ENCODE measurements at places on chromosomes 16 and 17.

DNA sequence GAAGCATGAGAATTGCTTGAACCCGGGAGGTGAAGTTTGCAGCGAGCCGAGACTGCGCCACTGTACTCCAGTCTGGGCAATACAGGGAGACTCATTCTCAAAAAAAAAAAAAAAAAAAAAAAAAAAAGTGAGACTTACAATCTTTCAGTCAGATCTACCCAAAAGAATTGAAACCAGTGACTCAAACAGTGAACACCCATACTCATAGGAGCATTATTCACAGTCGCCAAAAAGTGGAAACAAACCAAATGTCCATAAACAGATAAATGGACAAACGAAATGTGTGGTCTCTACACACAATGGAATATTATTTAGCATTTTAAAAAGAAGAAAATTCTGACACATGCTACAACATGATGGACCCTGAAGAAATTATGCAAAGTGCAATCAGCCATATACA is 9.1 kb upstream of the SCNN1B start:
- DNase-seq = no peak

- no peak for DNase-seq
These were observed 7.9 kb upstream of the MRC2 start for GRCh38 chr17:62619417-62620155.

DNA sequence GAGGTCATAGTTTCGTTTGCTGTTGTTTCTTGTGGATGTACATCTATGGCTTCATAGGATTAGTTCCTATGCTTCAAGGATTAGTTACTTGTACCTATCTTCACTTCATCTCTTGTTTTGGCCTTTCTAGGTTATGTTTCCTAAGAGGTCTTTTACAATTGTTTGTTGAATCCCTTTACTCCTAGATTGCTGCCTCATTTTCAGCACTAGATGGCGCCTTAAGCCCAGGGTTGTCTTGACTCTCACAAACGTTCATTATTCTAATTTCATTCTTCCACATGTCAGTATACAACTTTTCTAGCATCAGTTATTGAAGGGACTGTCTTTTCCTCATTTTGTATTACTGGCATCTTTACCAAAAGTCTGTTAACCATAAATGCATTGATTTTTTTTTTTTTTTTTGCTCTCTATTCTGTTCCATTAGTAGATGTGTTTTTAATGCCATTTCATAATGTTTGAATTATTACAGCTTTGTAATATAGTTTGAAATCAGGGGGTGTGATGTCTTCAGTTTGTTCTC is 45.0 kb upstream of the NACA2 start:
- DNase-seq = no peak

DNA sequence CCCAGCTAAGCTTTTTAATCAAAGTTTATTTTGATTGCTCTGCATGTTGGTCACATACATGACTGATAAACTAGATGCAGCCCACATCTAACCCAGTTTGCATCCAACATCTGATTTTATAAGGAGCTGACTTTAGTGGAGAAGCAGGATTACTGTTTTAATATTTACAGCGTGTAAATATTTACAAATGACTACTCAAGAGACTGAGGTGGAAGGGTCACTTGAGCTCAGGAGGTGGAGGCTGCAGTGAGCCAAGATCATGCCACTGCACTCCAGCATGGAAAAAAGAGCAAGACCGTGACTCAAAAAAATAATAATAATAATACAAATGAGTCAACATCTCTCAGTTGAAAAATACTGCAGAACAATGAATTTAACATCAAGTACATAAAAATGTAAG is 50.8 kb downstream of the PARN start:
- no peak for DNase-seq

DNA sequence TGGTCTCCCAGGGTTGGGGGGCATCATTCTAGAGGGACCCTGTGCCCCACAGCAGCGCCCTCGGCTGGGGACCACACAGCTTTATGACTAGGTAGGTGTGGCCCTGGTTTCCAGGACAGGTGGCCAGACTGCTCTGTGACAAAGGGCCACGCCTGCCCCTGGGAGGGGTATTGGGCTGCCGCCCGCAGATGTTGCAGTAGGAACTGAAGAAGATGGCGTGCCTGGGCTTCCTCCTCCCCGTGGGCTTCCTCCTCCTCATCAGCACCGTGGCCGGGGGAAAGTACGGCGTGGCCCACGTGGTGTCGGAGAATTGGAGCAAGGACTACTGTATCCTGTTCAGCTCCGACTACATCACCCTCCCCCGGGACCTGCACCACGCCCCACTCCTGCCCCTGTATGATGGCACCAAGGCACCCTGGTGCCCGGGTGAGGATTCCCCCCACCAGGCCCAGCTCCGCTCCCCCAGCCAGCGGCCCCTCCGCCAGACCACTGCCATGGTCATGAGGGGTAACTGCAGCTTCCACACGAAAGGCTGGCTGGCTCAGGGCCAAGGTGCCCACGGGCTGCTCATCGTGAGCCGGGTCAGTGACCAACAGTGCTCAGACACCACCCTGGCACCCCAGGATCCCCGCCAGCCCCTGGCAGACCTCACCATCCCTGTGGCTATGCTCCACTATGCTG is at the start of gene SPPL2C:
SPPL2C (plus strand) TSS at position 187 of the 681 bp plus-strand sequence; CDS start at position 213, 26 bp downstream.
- DNase-seq = no peak

- no peak for DNase-seq
These were observed 58.4 kb downstream of the MEAK7 start for GRCh38 chr16:84446084-84446483.

GRCh38 chr16:27725236-27726000 is 175.5 kb downstream of the KATNIP start:
- DNase-seq = no peak

- no peak for DNase-seq
These were observed 36.7 kb upstream of the HELZ start for GRCh38 chr17:67281743-67282142.

DNA sequence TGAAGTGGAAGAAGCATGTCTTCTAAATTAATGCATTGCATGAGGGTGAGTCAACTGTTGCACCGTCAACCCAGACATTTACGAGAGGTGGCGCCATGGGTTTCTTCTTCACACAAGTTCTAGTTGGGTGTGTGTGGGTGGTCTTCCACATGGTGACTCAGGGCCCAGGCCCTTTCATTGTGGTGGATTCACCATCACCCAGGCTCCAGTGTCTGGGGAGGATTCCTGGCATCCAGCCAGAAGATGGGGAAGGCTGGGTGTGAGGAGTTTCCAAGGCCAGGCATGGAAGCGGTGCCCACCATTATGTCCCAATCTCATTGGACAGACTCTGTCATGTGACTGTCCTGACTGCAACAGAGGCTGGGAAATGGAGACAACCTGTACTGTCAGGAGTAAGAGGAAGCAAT is 21.4 kb upstream of the JPH3 start:
- DNase-seq = peak; percentile 85

DNA sequence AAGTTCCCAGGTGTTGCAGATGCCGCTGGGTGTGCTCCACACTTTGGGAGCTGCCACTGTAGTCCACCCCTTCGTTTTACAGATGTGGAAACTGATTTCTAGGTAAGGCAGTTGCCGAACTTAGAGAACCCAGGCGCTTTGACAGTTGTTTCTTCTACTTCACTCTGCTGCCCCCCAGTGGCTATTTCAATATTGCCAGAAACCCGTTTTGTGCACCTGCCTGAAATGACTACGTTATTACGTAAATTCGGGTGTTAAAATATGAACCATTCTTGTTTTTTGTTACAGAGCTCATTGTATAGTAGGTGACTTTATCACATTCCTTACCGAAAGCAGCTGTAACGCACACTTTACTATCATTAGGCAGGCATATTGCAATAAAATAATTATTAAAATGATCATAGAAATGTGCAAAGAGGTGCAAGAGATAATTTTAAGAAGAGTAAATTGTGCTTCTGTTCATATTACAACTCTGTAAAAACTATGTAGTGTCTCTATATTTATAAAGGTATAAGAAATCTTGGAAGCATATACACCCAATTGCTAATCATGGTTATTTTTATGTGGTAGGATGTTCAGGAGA is 44.9 kb downstream of the OTOA start:
- DNase-seq = peak; percentile 9

GRCh38 chr16:3665508-3665907 is 11.0 kb downstream of the DNASE1 start:
- DNase-seq = no peak

GRCh38 chr17:73770115-73770848 is 126.0 kb upstream of the SDK2 start:
- peak; percentile 23 for DNase-seq

- DNase-seq = no peak
These were observed 693 bp downstream of the NDRG4 start for GRCh38 chr16:58500430-58501241.

GRCh38 chr16:2246301-2246885 is 5.0 kb downstream of the ECI1 start:
- DNase-seq = no peak

- DNase-seq = no peak
These were observed 32.6 kb upstream of the MEOX1 start for GRCh38 chr17:43694081-43694870.

DNA sequence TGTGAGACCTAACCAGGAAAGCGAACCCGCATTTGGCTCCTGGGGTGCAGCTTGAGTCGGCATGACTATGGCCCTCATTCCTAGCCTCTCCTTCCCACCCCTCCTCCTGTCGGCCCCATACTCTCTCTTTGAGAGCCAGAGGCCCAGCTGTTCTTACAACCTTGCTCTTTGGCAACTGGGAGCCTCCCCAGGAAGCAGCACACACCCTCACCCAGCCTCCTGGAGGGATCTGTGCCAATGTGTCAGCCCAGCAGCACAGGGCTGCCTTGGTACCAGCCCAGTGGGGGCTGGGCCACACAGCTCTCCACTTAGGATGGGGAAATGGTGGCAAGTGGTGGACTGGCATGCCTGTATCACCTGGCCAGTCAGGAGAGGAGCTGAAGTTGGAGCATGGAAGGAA is 70.3 kb upstream of the LGALS9 start:
- no peak for DNase-seq

- DNase-seq = no peak
These were observed 9.5 kb downstream of the UTS2R start for GRCh38 chr17:82380860-82381702.

DNA sequence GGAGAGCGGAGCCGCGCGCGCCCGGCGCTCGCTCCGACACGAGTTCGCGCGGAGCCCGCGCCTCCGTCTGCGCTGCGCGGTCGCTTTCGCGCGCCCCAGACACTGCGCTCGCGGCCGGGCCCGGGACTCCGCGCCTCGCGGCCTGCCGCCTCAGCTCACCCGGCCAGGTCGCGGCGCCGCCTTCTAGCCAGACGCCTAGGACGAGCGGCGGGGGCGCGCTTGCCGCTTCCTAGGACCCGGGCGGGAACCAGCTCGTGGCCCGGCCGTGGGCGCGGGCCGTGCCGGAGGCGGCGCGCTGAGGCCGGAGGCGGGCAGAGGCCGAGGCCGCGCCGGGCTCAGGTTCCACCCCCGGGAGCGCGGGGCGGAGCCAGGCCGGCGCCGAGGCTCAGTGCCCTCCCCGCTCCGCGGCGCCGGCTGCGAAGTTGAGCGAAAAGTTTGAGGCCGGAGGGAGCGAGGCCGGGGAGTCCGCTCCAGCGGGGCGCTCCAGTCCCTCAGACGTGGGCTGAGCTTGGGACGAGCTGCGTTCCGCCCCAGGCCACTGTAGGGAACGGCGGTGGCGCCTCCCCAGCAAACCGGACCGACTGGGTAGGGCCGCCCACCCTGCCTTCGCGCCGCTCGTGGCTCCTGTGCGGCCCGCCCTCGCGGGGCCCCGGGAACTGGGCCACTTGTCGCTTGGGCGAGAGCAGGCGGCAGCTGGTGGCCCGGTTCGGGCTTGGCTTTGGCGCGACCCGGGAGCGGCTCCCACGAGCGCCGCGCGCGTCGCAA is at the start of gene SPHK1:
SPHK1 (plus strand) TSS at position 388 of the 765 bp plus-strand sequence. CDS start 1,036 bp downstream, outside the sequence.
- DNase-seq = peak; percentile 62

DNA sequence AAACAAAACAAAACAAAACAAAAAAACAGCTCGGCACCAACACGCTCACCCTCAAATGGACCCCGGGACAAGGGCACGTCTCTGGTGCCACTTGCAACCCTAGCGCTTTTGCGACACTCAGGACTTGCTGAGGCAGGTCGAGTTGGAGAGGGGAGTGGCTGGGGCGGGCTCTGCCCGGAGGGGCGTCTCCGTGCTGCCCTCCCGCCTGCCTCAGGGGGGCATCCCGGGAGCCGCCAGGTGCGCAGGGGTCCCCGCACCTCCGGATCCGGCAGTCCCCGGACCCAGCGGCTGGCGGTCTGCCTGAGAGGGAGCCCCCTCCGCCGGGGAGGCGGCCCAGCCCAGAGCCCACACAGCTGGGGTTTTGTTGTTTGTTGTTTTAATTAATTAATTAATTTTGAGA is at the start of gene SLC52A1:
SLC52A1 (minus strand) TSS at position 112 of the 400 bp plus-strand sequence. CDS start 820 bp downstream, outside the sequence.
- DNase-seq = no peak

DNA sequence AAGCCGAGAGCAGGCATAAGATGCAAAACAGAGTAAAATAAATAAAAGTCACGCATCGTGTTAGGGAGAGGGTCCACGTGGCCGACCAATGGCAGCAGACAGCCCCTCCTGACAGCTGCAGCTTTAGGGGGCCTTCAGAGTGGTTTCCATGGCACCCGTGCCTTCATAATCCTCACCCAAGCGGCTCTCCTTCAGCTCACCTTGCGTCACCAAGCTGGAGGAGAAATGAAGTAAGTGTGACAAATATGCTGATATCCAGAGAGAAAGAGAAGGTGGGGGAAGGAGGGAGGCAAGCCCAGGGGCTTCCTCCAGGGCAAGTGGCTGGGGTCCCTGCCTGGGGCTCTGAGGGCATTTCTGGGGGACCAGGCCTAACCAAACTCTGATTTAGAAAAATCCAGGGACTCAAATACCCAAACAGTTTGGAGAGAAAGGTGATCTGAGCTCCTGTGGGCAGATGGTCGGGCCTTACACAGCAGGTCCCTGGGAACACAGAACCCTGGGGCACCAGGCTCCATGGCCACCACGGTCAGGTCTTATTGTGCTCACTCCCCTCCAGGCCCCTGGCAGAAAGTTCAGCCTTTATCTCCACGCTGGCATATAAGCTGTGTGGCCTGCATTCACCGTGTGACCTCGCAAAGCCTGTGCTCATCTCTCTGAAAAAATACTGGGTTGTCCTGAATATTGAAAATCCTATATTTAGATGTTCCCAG is 80.7 kb upstream of the TNRC6C start:
- DNase-seq = no peak

GRCh38 chr16:10941127-10941933 is 938 bp downstream of the DEXI start:
- no peak for DNase-seq

- no peak for DNase-seq
These were observed 29.2 kb downstream of the SLFN11 start for GRCh38 chr17:35344262-35344661.

- no peak for DNase-seq
These were observed 29.8 kb upstream of the HS3ST3A1 start for GRCh38 chr17:13631529-13631928.

DNA sequence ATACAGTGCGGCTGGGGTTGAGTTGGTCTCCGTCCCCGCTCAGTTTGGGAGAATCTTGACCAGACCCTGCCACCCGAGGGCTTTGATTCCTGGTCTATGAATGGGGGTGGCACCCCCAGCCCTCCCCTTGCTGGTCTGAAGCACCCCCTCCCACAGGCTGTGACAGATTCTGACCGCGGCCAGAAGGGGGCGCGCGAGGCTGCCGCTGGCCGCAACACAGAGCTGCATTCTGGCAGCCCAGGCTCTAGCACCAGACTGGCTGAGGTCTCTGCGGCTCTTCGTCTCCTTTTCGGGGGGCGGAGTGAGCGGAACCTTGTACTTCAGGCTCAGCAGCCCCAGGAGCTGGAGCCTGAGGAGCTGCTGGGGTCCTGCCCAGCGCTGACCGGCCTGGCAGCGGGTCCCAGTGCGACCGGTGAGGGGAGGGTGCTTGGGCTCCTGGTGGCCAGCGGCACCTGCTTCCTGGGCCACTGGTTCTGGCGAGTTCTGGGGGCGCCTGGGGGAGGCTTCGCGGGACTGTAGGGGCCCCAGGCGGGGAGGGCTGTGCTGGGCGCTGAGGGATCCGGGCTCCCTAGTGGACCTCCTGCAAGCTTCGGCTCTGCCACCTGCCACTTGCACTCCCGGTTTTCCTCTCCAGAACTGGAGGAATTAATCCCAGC is 1011.6 kb downstream of the KCNJ18 start:
- no peak for DNase-seq

- DNase-seq = no peak
These were observed 28.8 kb downstream of the TMEM92 start for GRCh38 chr17:50303051-50303450.
